Fibroblast of upper back skin (primary cell): ENCODE measurements at places on chromosomes 5 and 9.
A peak's percentile ranks its signal among the peaks of the same experiment; 100 is the strongest.

DNA sequence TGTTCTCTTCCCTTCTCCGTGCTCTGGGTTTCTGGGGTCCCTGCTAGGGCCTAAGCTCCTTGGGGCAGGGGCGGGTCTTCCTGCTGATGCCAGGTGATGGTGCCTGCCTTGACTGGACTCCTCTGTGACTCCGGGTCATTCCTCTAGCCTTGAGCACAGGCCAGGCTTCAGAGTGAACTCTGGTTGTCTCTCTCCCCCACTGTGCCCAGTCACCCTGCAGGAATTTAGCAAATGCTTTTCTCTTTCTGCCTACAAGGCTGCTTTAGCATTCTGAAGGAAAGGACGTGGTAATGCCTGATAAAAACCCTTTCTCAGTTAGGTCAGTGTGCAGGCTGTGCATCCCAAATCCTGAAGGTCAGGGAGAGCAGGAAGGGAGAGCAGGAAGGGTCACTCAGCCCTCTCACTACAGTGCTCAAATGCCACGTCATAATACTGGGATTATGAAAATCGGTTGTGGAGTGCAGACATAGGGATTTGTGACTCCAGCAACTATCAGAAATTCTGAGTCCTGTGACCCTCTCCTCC, 2.7 kb downstream of the CXCL14 start:
- DNase-seq = peak; percentile 60

GRCh38 chr9:28956116-28956880, 1383.0 kb upstream of the C9orf72 start:
- no peak for DNase-seq

DNA sequence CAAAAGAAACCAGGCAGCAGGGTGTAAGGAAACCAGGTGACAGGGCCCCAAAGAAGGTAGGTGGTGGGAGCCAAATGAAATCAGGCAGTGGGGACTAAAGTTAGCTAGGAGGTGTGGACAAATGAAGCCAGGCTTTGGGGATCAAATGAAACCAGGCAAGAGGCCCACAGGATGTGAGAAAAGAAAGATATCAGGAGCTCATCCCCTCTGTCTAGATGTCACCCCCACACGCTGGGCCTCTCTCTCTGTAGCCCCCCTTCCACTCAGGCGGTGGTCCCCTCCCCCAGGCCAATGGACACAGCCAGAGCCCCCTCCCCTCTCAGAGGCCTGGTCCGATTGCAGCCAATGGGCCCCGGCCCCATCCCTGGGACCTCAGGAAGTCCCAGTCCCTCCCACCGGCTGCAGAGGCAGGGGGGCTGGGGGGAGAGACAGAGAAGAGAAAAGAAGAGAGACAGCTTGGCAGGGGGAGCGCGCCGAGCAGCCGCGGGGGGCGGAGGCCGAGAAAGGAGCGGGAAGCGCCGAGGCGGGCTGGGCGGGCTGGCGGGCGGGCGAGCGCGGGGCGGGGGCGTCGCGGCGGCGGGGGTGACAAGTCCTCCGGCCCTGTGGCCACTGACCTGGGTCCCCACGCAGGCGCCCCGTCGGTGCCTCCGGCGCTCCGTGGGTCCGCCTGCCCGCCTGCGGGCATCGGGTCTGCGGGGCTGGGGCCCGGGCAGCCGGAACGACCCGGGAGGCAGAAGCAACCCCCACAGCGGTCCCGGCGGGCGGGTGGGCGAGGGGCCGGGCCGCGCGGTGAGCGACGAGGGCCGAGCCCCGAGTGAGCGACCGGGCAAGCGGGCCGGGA, 11.9 kb downstream of the CNTFR start:
- DNase-seq = peak; percentile 22

DNA sequence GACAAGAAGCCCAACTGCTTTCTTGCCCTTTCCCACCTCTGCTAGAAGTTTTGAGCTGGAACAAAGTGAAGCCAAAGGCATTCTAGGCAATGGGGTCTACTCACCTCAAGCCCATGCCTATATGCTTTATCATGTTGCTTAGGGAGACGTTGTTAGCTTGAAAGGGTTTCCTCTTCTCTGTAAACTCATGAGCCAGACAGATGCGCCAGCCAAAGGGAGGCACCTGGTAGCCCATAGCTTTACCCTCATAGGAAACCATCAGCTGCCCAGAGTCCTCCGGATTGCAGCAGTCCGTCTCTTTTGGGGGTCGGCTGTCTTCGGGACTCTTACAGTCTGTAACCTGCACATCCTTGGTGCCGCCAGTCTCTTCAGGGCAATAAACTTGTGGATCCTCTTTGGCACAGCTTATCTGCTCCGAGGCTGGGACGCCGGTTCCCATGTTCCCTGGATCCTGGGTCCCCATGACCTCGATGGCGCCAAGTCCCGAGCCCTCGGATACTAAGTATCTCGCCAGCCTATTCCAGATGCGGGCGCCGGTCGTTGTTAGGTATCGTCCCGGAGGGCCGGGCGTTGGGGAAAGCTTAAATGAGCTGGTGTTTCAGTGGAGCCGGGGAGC, 678 bp downstream of the GBA2 start:
- no peak for DNase-seq

DNA sequence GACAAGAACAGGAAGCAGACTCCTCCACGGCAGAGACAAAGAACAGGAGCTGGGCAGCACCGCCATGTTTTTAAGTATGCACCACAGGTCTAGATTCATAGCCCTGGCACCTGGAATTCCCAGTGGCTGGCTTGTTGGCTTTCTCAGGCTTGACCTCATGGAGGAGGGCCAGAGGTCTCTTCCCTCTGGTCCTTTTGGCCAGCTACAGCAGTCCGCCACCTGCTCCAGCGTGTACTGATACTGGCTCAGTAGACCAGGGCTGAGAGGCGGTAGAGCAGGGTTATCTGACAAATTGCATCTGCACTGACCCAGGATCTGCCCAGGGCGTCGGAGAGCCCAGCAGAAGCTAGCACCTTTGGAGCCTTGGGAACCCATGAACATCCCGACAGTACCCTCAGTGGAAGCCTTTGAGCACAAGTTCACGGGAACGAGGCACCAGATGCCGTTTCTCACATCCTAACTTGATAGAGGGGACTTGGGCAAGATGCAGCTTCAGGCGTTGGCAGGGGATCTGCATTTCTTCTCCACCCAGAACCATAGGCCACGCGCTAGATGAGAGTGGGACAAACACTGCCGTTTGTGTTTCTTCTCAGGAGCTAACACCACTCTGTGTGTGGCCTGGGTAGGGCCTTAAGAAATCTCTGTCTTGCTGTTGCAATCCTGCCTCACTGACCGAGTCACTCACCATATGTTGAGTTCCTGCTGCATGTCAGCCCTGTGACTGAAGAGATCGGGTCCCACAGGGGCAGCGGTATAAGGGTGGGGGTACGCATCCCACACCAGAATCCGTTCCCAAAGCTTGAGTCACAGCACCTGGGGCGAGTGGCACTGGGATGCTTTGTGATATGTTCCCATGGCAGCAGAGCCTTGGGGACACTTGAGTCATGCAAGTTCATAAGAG, 90.3 kb upstream of the OTULINL start:
- peak; percentile 68 for DNase-seq

GRCh38 chr9:113770396-113770795, 105.7 kb upstream of the ZNF618 start:
- DNase-seq = peak; percentile 11

GRCh38 chr9:97703437-97704344, 6.6 kb upstream of the XPA start:
- peak; percentile 74 for DNase-seq

DNA sequence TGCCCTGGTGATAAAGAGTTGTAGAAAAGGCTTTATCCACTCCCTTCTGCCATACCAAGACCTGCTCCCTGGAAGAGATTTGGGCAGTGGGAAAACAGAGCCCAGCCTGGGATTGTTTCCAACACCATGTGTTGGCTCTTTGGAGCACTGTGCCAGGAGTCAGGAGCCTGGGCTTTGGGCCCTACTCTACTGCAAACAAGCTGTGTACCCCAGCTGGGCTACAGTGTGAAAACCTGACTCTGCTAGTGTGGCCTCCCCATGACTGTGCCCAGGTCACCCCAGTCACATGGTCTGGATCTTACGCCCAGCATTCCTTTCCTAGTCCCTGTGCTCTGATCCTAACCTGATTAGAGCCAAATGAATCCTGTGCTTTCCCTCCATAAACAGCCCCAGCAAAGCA, 39.3 kb upstream of the SHB start:
- DNase-seq = no peak

GRCh38 chr9:105262497-105262896, 18.0 kb downstream of the SLC44A1 start:
- DNase-seq = no peak

DNA sequence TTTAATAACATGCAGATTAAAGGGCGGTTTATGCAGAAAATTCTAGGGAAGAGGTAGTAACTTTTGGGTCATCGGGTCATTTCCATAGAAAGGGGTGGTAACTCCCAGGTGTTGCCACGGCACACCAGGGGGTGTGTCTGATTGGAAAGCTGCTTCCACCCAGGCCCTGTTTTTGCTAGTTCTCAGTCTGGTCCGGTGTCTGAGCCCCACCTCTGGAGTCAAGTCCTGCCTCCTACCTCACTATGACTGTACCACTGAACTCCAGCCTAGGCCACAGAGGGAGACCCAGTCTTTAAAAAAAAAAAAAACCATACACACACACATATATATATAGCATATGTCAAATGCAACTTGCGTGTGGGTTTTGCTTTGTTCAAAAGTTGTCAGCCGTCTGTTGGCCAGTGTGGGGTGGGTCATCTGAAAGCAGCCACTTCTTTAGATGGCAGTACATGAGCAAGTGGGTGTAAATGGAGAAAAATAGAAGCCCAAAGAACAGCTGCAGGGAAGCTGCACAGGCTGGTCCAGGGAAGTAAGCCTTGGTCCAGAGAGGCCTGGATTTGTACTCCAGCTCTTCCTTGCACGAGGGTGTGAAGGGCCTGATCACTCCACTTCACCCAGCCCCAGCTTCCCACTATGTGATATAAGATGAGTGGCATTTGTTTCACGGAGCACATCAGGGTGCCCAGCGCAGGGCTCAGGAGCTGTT, 110.7 kb upstream of the SPRY4 start:
- no peak for DNase-seq

DNA sequence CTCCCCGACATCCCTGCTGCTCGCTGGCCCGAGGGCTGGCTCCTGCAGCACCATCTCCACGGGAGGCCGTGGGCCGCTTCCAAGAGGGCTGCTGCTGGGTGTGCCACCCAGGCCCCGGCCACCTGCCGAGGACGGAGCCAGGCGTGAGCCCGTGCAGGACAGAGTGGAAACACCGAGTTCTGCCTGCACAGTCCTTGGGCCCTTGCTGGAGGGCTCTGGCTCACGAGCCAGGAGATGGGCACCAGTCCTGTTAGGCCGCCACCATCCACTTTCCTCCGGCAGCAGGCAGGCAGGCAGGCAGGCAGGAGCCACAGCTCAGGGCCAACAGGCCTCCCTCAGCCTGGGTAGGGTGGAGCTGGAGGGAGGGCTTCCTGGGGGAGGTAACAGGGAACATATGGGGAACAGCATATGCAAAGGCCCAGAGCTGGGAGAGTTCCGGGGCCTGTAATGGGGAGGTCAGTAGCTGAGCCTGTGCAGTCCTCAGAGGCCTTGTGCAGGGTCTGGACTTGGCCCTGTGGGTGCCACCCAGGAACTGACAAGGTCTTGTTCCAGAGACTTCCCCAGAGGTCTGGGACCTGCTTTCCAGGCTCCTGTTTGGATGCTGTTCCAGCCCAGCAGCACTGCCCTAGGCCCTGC, 31.9 kb downstream of the RXRA start:
- DNase-seq = no peak

DNA sequence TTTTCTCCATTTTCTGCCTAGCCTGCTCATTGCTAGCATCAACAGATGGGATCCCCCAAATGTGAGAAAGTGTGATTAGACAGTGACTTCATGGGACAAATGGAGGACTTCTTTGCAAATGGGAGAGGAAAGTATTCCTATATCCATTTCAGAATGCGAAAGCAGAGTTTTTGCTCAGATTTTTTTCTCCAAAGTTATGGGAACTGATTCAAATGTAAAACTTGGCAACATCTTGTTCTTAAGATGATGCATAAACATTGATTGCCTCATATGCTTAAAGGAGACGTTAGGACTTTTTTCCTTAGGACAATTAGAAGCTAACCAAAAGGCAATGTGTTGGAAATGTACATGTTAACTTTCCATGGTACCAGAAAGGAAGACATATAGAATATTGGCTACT, 704.3 kb upstream of the ZNF608 start:
- DNase-seq = peak; percentile 50

DNA sequence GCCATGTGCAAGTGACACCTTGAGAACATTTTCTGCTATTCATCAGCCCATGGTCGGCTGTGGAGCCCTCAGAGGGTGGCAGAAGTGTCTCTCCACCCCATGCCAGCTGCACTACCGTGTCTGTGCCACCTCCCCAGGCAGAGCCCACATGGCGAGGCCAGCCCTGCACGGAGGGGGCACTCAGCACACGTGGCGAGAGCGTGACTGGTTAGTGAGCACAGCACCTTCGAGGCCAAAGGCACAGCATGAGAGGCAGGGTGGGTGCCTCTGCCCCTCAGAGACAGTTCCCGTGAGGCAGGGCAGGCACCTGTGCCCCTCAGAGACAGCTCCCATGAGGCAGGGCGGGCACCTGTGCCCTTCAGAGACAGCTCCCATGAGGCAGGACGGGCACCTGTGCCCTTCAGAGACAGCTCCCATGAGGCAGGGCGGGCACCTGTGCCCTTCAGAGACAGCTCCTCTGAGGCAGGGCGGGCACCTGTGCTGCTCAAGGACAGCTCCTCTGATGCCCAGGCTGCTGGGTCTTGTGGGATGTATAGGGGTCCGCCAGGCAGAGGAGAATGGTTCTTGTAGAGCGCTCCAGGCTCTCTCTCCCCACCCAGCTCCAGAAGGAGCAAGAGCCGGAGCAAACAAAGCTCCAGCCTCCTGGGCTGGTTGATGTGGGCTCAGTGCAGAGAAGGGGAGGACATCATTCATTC, 179.8 kb upstream of the PPP1R26 start:
- DNase-seq = no peak

DNA sequence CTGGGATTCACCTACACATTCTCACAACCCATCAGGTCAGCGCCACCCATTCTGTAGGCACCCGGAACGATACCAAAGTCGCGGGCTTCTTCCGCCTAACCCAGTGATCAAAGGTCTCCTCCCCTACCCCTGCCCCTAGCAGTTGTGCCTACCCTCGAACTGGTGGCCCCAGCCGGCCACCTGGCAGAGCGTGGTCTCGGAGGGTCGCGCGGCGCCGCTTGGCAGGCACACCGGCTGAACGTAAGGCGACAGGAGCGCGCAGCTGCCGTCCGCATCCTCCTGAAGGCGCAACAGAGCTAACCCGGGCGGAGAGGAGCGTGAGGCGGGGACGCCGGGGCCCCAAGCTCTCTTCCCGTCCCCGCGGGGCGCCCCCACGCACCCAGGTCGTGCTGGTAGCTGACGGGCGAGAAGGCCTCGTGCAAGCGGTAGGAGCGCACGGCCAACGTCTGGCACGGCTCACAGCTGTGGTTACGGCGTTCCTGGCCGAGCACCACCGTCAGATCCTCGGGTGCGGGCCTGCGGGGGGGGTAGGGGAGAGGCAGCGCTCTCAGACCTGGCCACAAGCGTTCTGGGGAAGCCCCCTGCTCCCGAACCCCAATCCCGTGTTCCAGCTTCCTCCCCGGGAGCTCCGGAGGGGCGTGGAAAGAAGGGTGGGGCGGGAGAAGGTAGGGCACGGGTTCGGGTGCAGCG, 2.8 kb upstream of the PFN3 start:
- no peak for DNase-seq

DNA sequence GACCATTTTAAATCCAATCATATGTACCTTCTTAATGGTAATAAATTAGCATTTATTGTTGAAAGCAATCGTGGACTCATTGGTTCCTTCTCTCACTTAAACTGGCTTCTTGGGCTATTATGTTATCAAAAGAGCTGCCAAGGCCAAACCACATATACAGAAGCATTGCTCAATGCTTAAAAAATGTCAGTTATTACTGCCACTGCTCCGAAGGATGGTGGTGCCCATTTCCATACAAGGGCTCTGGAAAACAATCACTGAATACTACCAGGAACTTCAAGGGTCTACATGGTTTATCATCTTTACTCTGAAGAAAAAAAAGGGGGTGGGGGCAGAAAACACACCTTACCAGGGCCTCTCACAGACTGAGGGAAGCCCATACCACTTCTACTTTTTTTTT, 104.3 kb downstream of the GNAQ start:
- DNase-seq = peak; percentile 55
